HL-60 (cell line): ENCODE measurements at places on chromosomes 16 and 17.

- DNase-seq, result no peak
Observed at GRCh38 chr17:586920-587685, 127.5 kb downstream of the VPS53 start.

DNA sequence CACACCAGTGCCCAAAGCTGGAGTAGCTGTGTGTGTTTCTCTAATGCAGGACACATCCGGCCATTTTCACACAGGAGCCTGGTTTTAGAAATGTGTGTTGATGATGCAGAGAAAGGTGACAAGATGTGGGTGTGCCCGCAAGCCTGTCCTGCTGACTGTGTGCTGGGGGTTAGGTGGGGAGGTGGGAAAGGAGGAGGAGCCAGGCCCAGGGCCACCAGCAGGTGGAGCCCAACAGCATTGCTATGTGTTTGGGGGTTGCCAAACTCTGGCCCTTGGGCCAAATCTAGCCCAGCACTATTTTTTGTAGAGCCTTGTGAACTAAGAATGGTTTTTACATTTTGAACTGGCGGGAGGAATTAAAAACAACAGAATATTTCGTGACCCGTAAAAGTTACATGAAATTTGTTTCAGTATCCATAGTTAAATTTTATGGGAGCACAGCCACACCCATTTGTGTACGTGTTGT lies 61.7 kb upstream of the LGALS9 start:
- DNase-seq, result peak; percentile 49

DNA sequence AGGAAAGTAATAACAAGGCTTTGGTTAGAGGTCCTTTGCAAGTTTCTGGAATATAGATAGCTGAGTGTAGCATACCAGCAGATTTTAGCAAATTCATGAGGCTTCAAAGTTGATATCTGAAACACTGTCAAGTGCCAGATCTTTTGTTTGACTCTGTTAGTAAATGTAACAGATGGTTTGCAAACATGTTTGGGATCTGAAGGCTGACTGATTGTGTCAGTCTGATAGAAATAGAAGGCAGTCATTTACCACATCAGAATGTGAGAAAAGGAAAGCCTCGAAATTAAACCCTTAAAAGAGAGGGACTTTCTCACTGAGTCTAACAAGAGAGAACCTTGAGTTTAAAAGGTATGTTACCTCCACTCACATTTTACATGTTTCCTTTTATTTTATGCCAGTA lies 371.5 kb downstream of the KIF2B start:
- no peak for DNase-seq

DNA sequence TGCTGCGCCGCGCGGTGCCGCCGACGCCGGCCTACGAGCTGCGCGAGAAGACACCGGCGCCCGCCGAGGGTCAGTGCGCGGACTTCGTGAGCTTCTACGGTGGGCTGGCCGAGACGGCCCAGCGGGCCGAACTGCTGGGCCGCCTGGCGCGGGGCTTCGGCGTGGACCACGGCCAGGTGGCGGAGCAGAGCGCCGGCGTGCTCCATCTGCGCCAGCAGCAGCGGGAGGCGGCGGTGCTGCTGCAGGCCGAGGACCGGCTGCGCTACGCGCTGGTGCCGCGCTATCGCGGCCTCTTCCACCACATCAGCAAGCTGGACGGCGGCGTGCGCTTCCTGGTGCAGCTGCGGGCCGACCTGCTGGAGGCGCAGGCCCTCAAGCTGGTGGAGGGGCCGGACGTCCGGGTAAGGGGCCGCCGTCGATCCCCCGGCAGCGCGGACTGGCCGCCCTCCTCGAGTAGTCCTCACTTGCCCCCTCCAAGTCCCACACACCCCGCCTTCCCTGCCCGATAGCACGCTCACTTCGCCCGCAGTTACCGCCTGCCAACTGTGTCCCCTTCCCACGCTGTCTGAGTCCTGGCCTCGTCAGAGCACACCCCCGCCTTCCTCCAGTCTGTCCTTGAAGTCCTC lies 470 bp downstream of the MLYCD start:
- peak; percentile 50 for DNase-seq

GRCh38 chr16:88613-89012 lies 10.6 kb downstream of the MPG start:
- no peak for DNase-seq

GRCh38 chr16:8178271-8178670 lies 412.0 kb downstream of the TMEM114 start:
- no peak for DNase-seq

DNA sequence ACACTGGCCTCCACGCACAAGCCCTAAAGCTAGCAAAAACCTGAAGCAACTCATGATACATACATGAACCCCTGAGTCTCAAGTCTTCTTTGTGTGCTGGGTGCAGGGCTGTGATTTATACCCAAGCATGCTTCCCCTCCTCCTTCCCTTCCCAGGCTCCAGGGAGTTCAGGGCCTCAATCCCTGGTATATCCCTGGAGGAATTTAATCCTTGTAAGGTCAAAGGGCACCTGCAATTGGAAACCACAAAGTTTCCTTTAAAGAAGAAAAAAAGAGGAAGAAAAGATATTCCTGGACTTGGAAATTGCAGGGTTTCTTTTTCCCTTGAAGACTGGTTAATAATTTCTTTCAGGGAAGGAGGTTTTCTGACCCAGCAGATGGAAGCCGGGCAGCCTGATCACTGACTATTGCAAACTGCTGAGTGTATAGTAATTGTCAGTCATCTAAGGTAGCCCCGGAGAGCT lies 182.3 kb downstream of the AATF start:
- no peak for DNase-seq

DNA sequence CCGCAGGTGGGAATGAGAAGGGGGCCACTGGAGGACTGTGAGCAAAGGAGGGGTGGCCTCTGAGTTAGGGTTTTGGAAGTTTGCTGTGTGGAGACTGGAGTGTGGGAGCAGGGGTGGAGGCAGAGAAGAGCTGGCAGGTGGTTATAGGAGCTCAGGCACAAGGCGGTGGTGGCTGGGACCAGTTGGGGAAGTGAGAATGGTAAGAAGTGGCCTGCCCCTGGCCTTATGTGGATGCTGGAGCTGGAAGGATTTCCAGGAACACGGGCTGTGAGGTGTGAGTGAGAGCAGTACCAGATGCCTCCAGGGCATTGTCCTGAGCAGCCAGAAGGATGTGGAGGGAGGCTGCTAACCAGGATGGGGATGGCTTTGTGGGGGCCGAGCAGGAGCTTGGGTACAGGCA lies 277.2 kb downstream of the SNX29 start:
- DNase-seq, result no peak

DNA sequence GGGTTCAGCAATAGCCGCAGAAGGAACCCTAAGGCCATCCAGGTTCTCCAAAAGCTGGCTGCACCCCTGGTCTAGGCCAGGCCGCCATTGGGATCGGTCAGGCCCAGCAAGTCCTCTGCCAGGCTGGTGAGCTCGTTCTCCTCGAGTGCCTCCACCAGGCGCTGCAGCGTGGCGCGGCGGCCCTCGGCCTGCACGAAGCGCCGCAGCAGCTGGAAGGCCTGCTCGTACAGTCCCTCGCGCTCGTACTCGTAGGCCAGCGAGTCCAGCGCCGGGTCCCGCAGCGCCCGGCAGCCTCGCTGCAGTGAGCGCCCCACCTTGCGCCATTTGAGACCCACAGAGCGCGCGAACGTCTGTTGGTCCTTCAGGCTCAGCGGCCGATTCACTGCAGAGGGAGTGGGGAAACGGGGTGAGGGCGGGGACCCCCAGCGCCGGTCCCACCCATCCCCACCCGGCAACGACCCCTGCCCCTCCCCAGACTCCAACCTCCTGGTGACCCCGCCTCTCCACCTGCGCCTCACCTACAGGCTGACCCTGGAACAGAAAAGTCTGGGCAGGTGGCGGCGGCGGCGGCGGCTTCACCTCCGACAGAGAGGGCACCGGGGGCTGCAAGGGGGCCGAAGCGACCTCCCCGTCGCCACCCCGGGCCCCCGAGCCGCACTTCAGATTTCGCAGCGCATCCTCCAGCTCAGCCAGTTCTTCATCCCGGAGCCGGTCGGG lies 3.9 kb upstream of the B3GNT9 start:
- DNase-seq, result no peak

GRCh38 chr17:63842173-63842539 lies 329 bp downstream of the SMARCD2 start:
- peak; percentile 37 for DNase-seq

GRCh38 chr17:62800585-62800984 lies 7.5 kb downstream of the MARCHF10 start:
- DNase-seq, result no peak

GRCh38 chr16:62035115-62036092 lies 834 bp downstream of the CDH8 start:
- DNase-seq, result no peak

- no peak for DNase-seq
Observed at GRCh38 chr16:25155553-25156460, 44.3 kb downstream of the LCMT1 start.

- no peak for DNase-seq
Observed at GRCh38 chr16:89197633-89198416, 2.5 kb downstream of the SLC22A31 start.

DNA sequence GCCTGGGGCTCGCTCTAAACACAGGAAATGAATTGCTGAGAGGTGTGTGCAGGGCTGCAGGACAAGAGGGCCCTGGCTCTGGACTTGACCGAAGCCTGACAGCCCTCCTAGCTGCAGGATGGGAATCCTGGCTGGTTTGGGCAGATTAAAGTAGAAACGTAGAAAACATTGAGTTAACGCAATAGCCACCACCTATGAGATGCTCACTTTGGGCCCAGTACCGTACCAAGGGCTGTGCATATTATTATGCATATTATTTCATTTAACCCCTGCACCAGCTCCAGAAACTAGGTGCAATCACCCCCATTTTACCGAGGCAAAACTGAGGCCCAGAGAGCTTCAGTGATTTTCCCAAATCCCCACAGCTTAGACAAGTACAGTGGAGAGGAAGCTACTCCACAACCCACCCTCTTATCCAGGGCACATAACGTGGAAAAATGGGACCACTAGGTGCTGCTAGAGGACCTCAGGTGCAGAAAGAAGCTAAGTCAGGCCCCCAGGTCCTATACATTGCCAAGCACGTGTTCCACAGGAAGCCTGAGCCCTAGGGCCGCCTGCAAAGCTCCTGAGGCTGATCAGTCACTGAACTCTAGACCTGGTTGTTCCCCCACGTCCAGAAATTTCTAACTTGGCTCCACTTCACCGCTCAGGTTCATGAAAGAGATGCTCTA lies 79.2 kb downstream of the MYH11 start:
- DNase-seq, result peak; percentile 38

DNA sequence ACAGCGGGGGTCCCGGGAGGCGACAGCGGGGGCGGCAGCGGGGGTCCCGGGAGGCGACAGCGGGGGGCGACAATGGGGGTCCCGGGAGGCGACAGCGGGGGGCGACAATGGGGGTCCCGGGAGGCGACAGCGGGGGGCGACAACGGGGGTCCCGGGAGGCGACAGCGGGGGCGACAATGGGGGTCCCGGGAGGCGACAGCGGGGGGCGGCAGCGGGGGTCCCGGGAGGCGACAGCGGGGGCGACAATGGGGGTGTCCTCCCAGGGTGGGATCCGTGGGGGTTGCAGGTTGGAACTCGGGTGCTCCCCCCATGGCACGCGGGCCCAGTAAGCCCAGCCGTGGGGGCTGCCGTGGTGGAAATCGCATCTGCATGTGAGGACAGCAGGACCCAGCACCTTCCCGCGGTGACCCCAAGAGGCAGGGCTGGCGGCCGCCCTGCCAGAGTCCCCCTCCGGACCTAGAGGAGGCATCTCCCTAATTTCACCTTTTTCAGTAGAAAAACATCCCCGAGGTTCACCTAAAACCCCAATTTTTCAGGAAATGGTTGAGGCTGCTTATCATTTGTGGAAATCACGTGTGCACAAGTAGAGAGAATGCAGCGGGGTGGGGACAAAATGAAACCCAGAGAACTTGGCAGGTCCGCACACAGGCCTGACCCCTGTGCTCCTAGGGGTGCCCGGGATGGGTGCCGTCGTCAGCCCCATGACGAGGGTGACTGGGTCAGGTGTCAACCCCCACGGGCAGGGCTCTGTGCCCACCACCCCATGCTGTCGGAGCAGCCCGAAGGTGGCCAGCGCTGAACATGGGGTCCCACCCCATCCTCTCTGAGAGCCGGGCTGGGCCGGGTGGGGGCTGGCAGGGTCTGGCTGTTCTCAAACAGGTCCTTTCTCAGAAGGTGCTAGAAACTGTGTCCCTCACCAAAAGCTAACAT lies 10.5 kb upstream of the METRNL start:
- no peak for DNase-seq

GRCh38 chr16:28845761-28846079 lies 428 bp downstream of the TUFM start:
- no peak for DNase-seq

DNA sequence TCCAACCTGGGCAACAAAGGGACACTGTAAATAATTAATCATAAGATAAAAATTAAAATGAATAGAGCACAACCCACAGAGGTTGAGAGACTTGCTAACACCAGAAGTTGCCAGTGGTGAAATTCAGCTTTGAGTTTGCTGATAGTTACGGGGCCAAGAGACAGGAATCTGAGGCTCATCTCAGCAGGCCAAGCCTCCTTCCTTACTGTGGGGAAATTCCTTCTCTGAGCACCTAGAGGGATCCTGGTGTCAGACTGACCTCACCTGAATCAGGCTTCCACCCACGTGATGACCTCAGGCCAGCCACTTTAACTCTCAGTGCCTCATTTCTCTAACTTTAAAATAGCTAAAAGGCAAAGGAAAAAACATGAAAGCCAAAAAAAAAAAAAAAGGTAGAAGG lies 4.7 kb downstream of the ABAT start:
- DNase-seq, result no peak
